GM12892 (cell line): ENCODE measurements at places on chromosomes 13 and 19.

GRCh38 chr13:44140146-44140545 is 233.5 kb upstream of the SERP2 start:
- DNase-seq: no peak

- no peak for DNase-seq
Observed at GRCh38 chr13:109647053-109647452, 139.3 kb downstream of the IRS2 start.

DNA sequence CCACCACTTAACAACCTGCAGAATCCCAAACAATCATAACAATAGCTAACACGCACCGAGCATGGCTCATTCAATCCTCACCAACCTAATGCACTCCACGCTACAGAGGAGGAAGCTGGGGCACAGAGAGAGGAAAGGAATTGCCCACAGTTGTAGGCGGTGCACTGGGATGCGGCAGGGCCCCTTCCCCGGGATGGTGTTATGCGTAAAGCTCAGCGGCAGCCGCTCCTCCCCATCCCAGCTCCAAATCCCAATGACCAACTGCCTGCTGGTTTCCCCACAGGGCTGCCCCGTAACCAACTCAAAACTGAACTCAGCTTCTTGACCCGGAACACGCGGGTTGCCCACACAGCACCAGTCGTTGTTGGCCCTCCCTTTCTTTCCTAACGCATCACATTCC is 42.2 kb downstream of the SERP2 start:
- DNase-seq: no peak

GRCh38 chr13:41006306-41006705 is 12.8 kb downstream of the ELF1 start:
- no peak for DNase-seq

DNA sequence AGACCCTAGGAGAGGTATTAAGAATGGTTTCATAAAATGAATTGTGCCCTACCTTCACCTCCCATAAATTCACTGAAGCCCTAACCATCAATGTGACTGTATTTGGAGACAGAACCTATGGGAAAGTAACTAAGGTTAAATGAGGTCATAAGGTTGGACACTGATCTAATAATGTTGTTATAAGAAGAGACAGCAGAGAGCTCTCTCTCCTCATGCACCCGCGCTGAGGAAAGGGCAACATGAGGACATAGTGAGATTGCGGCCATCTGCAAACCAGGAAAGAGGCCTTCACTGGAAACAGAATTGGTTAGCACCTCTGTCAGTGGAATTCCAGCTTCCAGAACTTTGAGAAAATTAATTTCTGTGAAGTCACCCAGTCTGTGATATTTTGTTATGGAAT is 1396.1 kb upstream of the MIR17HG start:
- DNase-seq: no peak

DNA sequence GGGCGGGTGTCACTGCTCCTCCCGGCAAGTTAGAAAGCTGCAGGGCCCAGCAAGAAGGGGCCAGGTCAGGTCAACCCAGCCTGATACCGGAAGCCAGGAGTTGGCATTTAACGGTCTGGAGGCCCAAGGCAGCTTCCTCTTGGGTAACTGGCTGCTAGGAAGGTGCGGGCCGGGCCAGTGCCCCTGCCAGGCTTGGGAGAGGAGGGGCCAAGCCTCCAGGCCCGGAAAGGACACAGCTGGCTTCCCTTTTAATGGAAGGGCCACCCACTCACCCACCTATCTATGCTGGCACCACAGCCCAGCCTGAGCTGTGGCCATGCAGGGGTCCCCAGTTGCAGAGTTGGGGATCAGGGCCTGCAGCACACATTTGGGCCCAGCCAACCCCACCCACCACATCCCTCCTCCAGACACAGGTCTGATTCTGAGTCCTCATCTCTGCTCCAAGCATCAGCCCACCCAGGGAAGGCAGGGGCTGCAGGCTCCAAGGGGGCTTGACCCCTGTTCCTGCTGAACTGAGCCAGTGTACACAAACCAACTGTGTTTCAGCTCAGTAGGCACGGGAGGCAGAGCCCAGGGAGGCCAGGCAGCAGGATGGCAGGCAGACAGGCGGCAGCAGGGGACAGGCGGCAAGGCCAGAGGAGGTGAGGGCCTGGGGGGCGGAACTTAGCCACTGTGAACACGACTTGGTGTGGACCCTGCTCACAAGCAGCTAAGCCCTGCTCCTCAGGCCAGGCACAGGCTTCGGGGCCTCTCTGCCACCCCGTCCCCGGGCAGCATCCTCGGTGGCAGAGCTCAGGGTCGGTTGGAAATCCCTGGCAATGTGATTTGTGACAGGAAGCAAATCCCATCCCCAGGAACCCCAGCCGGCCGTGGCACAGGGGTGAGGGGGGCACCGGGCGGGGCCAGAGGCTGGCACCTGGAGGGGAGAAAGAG is 40.8 kb downstream of the ZSWIM4 start:
- DNase-seq: no peak

GRCh38 chr13:56720841-56721240 is 419.9 kb upstream of the PRR20A start:
- no peak for DNase-seq

- DNase-seq: no peak
Observed at GRCh38 chr19:39319892-39320248, 793 bp downstream of the LRFN1 start.

GRCh38 chr19:30935146-30935545 is 414.1 kb downstream of the TSHZ3 start:
- DNase-seq: no peak

DNA sequence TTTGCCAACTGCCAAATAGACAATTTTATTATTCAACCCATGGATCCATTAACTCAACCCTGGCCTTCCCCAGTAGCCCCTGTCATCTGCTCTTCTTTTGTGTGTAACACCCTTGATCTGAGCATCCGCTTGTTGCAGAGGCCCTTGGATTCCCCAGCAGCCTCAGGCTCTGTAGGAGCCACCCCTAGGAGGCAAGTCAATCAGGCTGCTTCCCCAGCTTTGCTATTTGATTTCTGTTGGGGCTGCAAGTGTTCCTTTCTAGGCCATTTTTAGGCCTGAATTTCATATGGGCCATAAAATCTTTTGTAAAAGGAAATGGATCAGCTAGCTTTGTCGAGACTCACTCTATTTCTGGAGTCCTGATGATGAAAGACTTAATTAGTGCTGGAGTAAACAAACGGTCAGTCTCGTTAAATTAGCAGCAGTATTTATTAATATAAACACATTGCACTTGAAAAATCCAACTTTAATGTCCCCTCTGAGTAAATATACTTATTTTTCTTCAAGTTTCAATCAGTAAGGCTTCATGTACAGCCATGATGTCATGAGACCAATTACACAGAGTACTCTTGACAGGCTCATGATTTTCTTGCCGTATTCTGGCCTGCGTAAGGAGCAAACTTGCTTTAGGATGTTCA is 105.3 kb downstream of the RGCC start:
- no peak for DNase-seq

- DNase-seq: no peak
Observed at GRCh38 chr19:42303101-42303464, 659 bp upstream of the PAFAH1B3 start.

DNA sequence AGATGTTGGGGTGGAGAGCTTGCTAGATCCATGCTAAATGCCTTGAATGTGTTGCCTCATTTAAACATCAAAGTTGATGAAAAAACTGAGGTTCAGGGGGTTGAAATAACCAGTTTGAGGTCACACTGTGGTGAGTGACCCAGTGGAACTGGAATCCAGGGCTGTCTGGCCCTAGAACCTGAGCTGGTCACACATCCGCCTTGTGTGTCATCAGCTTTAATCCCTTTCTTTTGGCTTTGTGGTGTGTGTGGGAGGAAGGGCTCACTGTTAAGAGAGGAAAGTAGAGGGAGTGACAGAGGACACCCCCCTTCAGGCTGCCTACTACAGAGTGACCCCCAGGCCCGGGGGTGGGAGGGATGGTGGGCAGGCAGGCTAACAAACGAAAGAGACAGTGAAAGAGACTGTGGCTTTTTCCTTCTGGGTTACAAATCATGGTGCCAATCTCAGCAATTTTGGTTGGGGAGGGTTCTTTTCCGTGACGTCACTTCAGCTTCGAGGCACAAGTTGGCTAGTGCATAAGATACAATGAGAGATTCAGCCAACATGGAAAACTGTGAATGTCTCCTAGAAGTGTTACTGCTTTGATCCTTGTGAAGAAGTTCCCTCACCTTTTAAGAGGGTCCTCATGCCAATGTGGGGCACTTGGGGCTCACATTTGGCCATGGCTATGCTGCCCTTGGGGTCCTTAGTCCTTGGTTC is 164.9 kb downstream of the DLEU7 start:
- DNase-seq: no peak

GRCh38 chr19:6890401-6890913 is 3.1 kb downstream of the ADGRE1 start:
- DNase-seq: no peak

GRCh38 chr13:22505489-22505888 is 675.3 kb upstream of the SGCG start:
- no peak for DNase-seq
